ENCODE measurements at places on chromosomes 6 and 20.

DNA sequence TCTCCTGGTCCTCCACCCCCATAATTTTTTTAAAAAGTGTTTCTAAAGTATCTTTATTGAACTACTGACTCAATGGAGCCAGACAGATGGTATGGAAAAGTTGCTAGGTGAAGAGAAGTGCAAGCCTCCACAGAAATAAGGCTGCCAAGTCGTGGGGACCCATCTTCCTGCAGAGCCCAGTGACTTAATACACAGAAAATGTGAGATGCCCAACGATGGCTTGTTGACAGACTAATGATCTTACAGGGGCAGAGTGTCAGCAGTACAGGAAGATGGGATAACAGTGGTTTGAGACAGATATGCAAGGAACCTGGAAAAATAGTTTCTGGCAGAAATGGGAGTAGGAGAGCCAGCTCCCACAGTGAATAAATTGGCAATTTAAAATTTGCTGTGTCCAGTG, 43.3 kb downstream of the FYN start:
- DNase-seq: peak; percentile 29

DNA sequence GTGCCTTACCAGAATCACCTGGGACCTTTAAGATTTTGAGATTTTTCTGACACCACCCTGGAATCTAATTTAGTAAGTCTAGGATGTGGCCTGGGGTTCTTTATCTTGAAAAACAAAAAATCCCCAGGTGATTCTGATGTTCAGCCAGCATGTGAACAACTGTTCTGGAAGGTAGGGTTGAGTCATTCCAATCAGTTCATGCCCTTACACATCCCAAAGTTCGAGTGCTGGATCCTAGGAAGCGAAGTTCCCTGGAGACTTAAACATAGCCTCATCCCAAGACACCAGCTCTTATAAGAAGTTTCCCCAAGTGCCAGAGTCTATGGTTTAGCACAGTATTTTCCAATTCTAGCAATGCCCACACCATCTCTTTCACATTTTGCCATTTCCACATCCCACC, 6.3 kb upstream of the TSHZ2 start:
- DNase-seq: no peak

DNA sequence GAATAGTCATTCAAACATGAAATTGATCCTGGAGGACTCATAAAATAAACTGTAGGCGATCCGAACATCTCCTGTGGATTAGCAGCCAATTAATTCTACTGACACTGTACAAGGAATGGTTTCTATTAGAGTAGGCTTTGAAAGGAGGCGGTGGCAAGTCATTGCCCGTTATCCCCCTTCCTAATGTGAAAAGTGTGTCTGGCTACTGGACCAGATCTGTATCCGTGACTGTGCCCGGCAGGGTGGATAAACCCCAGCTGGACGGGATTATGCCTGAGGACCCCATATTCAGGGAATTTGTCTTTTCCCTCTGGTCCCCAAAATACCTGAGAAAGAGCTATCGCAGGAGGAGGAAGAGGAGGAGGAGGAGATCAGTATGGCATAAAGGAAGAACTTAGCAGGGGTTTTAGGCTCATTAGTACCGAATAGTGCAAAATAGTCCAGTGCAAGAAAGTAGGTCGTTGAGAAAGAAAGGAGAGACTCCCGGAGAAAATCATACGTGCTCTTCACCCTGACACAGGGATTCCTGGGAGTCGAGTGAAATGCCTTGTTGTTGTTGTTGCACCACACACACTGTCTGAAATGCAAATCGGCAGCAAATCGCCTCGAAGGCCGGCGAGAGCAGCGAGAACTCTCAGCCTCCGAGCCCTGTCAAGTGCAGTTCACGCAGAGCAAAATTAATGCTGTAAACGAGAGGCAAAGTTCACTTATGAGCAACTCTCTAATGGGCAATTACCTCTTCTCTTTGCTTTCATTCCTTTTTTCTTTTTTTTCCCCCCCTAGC, 178.9 kb upstream of the ARID1B start:
- DNase-seq: no peak

DNA sequence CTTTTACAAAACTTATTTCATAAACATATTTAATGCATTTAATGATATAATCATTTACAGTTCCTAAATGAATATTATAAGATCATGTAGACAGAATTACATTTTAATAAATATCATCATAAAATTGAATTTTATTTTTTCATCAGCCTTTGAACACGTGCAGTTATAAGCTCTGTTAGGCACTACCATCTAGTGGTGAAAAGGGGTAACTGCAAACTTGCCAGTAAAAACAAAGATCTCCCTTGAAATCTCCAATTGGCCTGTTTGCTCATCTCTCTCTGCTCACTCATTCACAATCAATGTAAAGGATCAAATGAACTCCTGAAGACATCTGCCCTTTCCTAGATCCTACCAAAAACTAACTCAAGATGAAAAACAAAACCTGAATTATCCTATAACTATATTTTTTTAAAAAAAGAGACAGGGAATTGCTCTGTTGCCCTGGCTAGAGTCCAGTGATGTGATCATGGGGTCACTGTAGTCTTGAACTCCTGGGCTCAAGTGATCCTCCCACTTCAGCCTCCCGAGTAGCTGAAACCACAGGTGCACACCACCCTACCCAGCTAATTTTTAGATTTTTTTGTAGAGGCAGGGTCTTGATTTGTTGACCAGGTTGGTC, 31.7 kb downstream of the SAMHD1 start:
- DNase-seq: peak; percentile 70

GRCh38 chr6:105869835-105870440, 216.2 kb upstream of the PRDM1 start:
- DNase-seq: no peak

GRCh38 chr6:48177786-48178185, 66.8 kb upstream of the PTCHD4 start:
- no peak for DNase-seq

GRCh38 chr6:123380257-123380656, 256.5 kb downstream of the TRDN start:
- DNase-seq: no peak

GRCh38 chr6:126831461-126831860, 287.0 kb upstream of the RSPO3 start:
- DNase-seq: no peak

GRCh38 chr20:62064770-62065673, 659 bp downstream of the TAF4 start:
- DNase-seq: no peak

GRCh38 chr6:46014511-46015118, 1.0 kb downstream of the CLIC5 start:
- DNase-seq: no peak

DNA sequence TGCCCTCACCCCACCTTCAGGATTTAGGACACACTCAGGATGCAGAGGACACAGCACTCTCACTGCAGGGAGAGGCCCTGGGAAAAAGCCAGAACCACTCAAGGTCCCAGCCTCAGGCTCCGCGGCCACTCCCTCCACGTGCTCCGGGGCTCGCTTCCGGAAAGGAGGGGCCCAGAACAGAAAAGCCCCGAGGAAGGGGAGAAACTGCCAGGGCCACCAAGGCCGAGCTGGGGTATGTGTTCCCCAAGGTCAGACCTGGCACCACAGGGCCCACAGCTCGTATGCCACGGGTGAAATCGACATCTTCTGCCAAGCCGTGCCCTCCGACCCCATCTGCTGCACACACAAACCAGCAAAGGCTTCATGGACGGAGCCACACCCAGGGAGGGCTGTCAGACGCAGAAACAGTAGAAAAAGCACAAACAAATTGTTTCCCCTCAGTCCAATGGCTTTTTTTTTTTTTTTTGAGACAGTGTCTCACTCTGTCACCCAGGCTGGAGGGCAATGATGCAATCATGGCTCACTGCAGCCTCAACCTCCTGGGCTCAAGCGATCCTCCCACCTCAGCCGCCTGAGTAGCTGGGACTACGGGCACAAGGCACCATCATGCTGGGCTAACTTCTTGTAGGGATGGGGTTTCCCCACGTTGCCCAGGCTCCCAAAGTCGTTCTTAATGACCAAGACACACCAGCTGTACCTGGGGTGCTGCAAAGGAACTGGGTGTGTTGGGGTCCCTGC, 33.4 kb downstream of the SLC2A4RG start:
- peak; percentile 17 for DNase-seq

- DNase-seq: no peak
Observed at GRCh38 chr6:144944106-144944505, 659.0 kb downstream of the UTRN start.

DNA sequence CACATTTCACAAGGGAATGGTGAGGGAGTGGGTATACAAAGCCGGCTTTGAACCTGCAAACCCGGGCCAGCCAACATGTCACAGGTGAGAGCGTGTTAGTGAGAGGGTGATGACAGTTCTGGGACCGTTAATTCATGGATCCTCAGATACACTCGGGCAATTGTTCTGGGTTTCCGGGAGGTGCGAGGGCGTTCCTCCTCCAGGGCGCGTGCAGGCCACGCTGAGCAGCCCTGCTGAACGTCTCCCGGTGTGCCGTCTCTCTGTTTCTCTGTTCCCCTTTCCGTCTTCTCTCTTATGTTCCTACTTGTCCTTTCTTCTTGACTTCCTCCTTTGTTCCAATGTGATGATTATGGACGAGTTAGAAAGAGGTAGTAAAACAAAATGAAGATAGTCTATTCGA, 130.0 kb upstream of the GMDS start:
- DNase-seq: no peak

- peak; percentile 62 for DNase-seq
Observed at GRCh38 chr6:1611322-1611571, 1.5 kb downstream of the FOXC1 start.

GRCh38 chr20:19966840-19967239, 50.3 kb upstream of the NAA20 start:
- DNase-seq: no peak

DNA sequence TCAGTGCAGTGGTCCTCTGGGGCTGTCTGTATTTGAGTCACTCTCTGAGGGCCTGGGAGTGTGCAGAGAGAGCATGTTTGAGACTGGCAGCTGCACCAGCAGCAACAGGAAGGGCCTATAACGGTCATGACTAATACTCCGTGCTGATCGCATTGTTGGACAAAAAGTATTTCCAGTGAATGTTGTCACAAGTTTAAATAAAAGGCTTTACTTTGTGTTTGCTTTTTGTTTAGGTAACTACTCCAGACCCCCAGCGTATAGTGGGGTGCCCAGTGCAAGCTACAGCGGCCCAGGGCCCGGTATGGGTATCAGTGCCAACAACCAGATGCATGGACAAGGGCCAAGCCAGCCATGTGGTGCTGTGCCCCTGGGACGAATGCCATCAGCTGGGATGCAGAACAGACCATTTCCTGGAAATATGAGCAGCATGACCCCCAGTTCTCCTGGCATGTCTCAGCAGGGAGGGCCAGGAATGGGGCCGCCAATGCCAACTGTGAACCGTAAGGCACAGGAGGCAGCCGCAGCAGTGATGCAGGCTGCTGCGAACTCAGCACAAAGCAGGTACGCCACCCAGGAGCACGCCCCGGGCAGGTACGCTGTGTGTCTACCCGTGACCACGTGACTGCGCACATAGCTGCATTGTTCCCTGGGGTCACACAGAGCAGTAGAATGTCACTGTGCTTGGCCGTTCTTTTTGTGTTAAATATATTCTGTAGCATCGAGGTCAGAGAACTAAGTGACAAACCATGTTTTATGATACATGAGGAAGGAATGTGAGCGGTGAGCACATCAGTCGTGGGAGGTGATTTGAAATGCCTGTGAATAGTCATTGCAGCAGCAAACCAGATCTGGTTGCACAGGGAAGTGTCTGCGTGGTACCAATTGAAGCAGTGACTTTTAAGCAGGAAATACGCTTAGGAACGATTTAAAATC, 174.7 kb downstream of the TMEM242 start:
- DNase-seq: peak; percentile 94

GRCh38 chr20:17966432-17967310, 1.9 kb downstream of the SNX5 start:
- DNase-seq: peak; percentile 42
